Renal cortical epithelial cell (primary cell): ENCODE measurements at places on chromosomes 3 and 15. TPM values are rescaled to one million over a fixed set of nuclear protein-coding genes. Genes with fewer than 3 reads are reported as not detected.
A peak's percentile ranks its signal among the peaks of the same experiment; 100 is the strongest.

The TWF2 gene
- 95.2 and 174 TPM in 2 replicates for total RNA-seq

DNA sequence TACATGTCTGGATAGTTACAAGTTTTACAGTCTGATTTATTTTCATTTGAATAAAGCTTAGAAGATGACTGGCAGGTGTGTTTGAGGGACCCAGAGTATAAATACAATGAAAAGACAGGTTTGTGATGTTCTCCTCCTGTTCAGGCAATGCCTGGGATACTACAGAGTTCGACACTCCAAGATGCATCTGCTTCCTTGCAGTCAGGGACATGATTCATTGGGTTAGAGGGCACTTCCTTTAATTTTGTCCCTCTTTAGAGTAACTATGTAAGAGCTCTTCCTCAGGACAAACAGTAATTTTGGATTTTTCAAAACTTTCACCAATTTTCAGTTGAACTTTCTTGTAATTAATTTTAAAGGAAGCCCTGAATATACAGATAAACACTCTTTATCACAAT lies 102.0 kb downstream of the LMLN start:
- DNase-seq: no peak

DNA sequence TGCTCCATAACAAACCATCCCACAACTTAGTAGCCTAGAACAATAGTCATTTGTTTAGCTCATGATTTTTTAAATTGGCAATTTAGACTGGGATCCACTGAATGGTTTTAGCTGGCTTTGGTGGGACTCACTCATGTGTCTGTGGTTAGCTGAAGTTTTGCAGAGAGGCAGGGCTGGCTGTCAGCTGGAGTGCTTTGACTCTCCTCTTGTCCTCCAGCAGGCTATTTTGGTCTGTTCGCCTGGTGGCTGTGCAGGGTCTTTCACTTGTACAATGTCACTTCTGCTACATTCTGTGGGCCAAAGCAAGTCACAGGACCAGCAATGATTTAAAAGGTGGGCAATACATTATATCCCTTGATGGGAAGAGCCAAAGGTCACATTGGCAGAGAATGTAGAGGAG lies 1146.5 kb downstream of the ROBO2 start:
- no peak for DNase-seq

- no peak for DNase-seq
Measured at GRCh38 chr15:52369455-52369854, 73.9 kb upstream of the MYO5C start.

GRCh38 chr3:168168743-168169142 lies 73.0 kb upstream of the GOLIM4 start:
- peak; percentile 13 for DNase-seq
